Large intestine (tissue), 12 donors: ENCODE measurements at places on chromosomes 1 and 21. TPM values are rescaled to one million over a fixed set of nuclear protein-coding genes. Genes with fewer than 3 reads are reported as not detected.

- DNase-seq: no peak
Observed at GRCh38 chr1:163999131-163999530, 559.9 kb upstream of the PBX1 start.

GRCh38 chr1:47934243-47934805 is 62.9 kb downstream of the TRABD2B start:
- peak; percentile 65 for DNase-seq

DNA sequence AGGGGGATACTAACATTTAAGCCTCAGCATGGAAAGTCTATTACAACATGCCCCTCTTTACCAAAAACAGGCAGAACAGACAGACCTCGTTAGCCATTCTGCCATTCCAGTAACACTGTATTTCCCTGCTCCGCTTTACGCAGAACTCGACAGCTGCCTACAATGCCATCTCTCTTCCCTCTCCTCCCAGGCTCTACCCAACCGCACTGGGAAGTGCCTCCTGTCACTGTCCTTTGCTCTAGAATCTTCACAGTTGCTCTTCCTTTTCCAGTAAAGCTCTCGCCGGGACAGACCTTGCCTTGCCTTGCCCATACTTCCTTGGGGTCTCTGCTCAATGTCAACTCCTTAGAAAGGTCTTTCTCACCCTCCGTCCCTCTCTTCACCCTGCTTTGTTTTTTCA is 22.8 kb downstream of the COA6 start:
- DNase-seq: no peak

DNA sequence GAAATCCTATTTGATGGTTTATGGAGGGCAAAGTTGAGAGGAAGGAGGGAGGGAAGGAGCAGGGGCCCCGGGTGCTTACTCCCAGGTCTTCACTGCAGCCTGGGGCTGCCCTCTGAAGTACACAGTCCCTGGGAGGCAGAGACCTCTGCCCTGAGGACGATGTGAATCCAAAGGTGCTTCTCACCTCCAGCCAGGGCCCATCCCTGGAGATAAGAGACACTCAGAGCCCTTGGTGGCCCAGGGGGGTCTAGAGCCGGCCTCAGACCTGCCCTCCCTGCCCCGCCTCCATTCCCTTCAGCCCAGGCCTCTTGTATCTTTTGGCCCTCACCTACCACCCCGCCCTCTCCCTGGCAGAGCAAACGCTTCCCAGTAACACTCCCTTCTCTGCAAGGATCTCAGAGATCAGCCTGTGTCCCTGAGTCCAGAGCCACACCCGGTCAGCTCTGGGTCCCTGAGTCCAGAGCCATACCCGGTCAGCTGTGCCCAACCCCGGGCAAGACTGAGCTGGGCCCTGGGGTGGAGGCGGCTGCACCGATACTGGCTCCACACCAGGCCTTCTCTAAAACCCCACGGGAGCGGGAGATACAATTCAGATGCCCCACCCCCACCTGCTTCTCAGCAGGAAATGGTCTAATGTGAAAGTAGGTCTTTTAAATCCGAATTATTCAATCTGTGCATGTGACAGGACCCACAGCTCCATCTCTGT is 3.6 kb upstream of the GNB1 start:
- peak; percentile 98 for DNase-seq

GRCh38 chr1:165816826-165817497 is 10.5 kb upstream of the UCK2 start:
- DNase-seq: no peak

- no peak for DNase-seq
Observed at GRCh38 chr1:31346785-31347184, 26.1 kb downstream of the FABP3 start.

GRCh38 chr1:90704817-90705216 is 12.3 kb downstream of the BARHL2 start:
- no peak for DNase-seq

GRCh38 chr1:46133181-46133658 is 791 bp upstream of the PIK3R3 start:
- DNase-seq: no peak

- no peak for DNase-seq
Observed at GRCh38 chr1:149884433-149885338, 14.7 kb upstream of the BOLA1 start.

Gene FTCD
- polyA plus RNA-seq: 61.8 TPM

Gene CFAP141
- polyA plus RNA-seq: not detected

Gene DMAP1
- 54.6 TPM for polyA plus RNA-seq

Gene ILF2
- polyA plus RNA-seq: 152 TPM

Gene PRCC
- 61.3 TPM for polyA plus RNA-seq
